ENCODE measurements at places on chromosomes 2 and 18.

DNA sequence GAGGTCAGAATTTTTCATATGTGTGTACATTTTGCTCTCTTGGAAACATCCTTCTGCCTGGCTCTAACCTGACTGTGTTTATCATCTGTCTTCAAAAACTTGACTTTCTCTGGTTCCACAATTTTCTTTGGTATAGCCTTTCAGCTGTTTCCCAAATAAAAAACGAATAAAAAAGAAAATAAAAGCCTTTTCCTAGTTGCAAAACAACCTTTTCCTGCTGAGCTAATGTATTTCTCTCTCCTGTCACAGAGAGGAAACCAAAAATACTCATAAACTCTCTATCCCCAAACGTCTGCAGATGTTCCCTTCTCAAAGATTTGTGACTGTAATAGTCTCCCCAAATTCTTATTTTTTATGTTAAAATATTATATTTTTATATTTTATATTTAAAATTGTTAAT is 505.3 kb upstream of the SLC39A10 start:
- no peak for DNase-seq

DNA sequence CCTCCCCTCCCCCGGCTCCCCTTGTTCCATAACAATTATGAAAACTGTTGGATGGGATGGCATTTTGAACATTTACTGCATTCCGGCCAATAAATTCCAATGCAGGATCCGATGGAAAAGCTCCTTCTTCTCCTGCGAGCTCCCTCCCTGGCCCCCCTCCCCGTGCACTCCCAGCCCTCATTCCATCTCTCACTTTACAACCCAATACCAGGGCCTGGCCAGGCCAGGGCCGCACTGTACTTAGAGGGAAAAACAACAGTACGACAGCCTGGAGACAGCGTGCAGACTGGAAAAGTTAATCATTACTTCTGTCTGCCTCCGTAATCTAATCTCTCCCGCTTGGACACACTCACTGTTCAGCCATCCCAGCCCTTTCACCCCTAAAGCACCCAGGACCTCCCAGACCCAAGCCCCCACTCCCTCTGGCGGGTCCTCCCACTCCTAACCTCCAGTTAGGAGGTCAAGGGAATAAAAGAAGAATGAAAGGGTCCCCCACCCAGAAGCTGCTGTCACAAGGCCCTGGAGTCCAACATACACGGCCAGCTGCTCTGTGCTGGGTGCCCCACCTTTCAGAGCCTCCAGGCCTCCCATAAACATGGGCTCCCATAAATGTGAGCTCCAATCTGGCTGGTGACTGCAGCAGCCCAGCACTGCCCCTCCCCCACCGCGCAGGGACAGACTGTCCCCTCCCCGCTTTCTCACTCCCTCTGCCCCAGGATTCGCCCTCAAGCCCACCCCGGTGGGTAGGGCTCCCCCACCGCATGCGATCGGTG is 20.6 kb downstream of the SMAD7 start:
- DNase-seq = no peak

GRCh38 chr2:15300624-15301573 is 260.2 kb downstream of the NBAS start:
- peak; percentile 38 for DNase-seq

- DNase-seq = no peak
Measured at GRCh38 chr18:22489704-22490103, 72.0 kb upstream of the CTAGE1 start.

DNA sequence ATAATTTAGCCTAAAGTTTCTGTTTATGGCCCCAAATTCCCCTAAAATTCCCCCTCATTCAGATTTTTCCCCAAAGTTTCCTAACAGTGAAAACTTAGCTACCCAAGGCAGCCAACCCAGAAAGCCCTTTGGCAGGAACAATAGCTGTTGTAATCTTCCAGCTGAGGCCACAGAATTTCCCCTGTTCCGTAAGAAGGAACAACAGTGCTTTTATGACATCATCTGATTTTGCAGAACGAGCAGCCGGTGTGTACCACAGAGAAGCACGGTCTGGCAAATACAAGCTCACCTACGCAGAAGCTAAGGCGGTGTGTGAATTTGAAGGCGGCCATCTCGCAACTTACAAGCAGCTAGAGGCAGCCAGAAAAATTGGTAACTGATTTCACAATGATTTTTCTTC is 6.3 kb downstream of the TNFAIP6 start:
- peak; percentile 87 for DNase-seq

GRCh38 chr18:55744206-55744605 is 156.2 kb upstream of the TCF4 start:
- no peak for DNase-seq

GRCh38 chr2:153872311-153873051 is 759 bp downstream of the GALNT13 start:
- DNase-seq = no peak

GRCh38 chr2:160207804-160208654 is 8.0 kb upstream of the ITGB6 start:
- DNase-seq = peak; percentile 93

DNA sequence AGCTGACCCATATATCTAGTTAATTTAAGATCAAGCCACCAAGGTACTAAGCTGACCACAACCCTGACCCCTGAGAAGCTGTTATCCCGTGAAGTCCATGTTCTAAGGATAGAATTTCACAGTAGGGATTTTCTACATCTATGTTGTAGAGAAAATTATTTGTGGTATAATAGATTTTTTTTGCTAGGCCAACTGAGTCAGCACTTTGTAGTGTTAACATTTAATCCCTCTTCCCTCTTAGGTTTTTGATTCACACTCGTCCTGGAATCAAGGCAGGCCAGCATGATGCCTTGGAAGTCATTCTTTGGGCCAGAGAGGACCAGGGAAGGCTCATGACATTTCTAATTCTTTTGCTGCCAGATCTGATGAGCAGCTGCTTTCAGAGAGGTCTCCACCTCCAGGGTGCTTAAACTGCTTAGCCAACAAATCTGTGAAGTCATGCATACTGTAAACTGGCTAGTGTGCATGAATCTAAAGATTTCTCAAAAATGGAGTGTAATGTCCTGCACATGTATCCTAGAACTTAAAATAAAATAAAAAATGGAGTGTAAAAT is 102.5 kb downstream of the RBM43 start:
- no peak for DNase-seq

- DNase-seq = no peak
Measured at GRCh38 chr2:162731917-162732804, 106.4 kb downstream of the KCNH7 start.

DNA sequence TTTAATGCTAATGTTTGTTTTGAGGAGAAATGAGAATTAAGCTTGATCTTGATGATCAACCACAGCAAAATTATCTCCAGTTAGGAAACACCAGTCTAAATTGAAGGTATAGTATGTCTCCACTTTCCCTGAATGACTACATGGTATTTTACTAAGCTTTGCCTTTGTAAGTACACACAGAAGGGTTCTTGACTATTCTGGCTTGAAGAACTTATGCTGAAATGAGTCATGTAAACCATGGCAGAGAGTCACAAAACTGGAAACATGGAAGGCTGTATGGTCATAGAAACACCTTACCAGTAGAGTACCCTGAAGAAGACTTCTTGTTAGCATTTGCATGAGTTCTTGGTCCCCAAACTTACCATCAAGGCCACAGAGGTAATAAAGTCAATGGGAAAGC is 250.5 kb downstream of the SLC8A1 start:
- DNase-seq = no peak

GRCh38 chr2:158772306-158773078 is 22.6 kb upstream of the DAPL1 start:
- DNase-seq = no peak

DNA sequence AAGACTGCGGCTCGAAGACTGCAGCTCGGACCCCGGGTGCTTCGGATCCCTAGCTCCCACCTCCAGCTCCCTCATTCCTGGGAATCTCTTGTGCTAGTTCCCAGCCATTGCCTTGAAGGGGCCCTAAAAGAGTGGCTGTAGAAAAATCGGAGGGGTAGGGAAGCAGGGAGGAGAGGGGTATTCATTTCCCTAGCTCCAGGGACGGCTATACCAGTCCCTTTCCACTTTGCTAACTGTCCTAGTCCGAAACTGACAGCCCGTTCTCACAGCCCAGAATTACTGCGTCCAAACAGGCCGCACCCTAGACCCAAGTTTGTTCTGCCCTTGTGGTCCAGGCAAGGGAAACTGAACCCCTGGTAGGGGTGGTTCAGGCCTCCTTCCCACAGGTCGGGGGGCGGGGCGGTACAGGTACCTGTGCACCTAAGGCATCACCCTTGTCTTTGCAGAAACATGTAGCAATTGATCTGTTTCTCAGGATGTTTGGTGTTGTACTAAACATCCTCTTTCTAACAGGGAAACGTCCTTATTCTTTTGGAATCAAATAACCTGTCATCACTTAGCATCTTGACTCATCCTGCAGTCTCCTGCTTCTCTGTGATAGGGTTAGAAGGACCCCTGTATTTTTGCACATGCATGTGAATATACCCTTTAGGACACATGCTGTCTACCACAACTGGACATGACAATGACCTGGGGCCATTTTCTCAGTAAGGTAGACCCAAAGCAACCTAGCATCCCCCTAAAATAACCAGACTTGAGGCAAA is 4.0 kb downstream of the EMX1 start:
- no peak for DNase-seq

GRCh38 chr2:70122470-70122869 is 35.2 kb downstream of the PCBP1 start:
- DNase-seq = no peak
